ENCODE measurements at places on chromosomes 16 and 17.
A peak's percentile ranks its signal among the peaks of the same experiment; 100 is the strongest.

DNA sequence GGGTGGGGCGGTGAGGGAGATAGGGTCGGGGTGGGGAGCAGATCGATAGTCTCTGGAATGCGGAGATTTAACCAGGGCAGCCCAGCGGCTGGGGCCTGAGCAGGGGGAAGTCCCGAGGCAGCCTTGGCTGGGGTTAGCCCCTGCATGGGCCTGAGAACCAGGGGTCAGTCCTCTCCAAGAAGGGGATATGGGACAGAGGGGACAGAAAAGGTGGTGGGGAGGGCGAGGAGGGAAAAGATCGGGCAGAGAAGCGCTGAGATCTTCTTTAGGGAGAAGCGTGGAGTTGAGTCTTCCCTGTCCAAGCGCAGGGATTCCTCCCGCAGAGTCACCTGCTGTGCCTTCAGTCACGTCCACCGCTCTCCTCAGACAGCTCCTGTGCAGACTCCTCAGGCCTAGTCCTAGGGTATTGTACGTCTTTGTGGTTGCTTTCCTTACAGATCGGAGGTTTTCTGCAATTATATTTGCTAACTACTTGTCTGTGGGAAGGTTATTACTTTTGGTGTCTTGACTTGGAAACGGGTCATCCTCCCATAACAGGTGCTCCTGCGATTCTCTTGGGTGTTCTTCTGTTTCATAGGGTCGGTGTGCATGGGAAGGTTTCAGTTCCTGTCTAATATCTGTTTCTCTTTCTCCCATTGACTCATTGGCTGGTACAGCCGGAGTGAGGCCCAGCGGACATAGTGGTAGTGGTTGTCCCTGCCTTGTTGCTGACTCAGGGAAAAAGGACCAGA is 952 bp downstream of the CD300A start:
- DNase-seq = no peak

DNA sequence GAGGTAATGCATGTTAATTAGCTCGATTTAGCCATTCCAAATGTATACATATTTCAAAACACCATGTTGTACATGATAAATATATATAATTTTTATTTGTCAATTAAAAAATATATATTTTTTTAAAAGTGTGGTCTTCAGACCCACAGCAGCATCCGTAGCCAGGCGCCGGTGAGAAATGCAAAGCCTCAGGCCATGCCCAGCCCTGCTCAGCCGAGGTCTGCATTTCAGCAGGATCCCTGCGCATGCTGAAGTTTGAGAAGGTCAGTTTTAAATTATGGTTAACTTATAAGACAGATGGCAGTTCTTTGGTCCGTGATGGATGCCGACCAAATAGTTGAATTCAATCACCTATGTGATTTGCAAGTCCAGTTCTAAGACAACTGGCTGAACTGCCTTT is 28.0 kb upstream of the TBX2 start:
- no peak for DNase-seq

GRCh38 chr17:44086364-44087311 is 16.1 kb downstream of the G6PC3 start:
- DNase-seq = no peak

GRCh38 chr17:3960764-3961163 is 3.5 kb downstream of the ATP2A3 start:
- peak; percentile 58 for DNase-seq

- DNase-seq = no peak
Measured at GRCh38 chr17:43683928-43684653, 22.4 kb upstream of the MEOX1 start.

DNA sequence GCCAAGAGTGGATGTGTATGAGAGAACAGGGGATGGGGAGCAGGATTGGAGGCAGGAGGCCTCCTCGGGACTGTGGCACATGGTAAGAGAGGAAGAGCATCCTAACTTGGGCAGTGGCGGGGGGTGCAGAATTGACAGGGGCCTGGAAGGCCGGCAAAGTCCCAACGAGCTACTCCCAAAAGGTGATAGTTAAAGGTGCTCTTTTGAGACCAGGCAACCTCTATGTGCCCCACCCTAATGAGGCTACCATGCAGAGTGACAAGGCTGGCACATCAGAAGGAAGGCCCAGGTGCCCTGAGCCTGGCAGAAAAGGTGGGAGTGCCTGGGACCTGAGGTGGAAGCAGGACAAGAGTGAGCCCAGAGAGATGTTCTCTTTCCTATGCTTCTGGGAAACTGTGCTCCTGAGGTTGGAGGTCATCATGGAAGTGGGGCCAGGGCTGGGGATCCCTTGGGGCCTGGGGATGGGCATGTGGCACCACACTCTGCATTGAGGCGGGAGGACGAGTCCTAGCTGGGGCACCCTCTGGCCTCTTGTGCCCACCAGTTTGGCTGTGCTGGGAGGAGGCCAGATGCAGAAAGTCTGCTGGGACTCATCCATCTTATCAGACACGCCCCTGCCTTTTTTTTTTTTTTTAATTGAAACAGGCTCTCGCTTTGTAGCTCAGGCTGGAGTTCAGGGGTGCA is 5.9 kb downstream of the RAB11FIP4 start:
- no peak for DNase-seq

DNA sequence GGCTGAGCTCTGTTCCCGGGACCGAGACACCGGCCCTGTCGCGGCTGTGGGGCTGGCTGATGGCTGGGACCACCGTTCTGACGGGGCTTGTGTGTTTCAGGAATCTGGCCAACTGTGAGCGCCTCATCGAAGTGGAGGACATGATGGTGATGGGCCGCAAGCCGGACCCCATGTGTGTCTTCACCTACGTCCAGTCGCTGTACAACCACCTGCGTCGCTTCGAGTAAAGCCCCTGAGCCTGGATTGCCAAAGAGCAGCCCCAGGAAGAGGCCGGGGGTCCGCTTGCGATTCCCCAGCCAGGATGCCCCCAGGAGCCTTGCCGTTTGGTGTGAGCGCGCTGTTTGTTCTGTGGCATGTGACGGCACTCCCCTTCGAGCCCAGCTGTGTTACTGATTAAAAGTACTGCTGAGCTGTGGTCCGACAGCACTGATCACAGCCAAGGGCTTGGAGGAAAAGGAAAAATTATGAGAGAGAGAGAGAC is 23.0 kb downstream of the SMTNL2 start:
- no peak for DNase-seq

- DNase-seq = no peak
Measured at GRCh38 chr16:82892324-82892723, 265.6 kb downstream of the CDH13 start.

DNA sequence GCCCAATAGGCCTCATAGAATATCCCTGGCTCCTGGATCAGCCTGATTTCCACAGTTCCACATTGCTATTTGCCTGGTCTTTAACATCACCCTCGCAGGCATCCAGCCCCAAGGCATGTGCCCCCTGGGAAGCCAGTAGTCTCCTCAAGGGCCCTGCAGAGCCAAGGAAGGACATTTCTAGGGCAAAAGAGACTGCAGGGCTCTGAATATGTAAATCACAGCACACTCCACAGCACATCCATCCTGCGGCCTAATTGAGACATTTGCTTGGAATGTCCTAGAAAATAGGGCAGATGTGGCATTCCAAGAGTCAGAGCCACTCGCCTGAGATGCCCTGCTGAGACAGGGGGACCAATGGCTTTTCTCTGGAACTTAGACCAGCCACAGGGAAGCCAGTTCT is 11.4 kb upstream of the C16orf78 start:
- no peak for DNase-seq

DNA sequence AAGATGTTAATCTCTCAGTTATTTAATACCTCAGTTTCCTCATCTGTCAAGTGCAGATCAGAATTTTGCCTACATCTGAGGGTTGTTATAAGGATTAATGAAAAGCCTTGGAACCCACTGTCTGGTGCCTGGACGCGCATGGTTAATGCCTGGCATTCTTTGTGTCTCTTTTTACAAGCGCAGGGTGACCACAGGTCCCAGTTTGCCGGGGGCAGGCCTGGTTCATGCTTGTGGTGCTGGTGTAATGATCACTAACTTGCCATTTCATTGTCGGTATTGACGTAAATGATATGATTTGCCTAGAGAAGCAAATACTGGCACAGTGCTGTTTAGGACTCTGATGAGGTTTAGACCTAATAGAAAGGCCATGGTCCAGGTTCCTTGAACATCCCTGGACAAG is 23.1 kb downstream of the MRC2 start:
- DNase-seq = no peak

DNA sequence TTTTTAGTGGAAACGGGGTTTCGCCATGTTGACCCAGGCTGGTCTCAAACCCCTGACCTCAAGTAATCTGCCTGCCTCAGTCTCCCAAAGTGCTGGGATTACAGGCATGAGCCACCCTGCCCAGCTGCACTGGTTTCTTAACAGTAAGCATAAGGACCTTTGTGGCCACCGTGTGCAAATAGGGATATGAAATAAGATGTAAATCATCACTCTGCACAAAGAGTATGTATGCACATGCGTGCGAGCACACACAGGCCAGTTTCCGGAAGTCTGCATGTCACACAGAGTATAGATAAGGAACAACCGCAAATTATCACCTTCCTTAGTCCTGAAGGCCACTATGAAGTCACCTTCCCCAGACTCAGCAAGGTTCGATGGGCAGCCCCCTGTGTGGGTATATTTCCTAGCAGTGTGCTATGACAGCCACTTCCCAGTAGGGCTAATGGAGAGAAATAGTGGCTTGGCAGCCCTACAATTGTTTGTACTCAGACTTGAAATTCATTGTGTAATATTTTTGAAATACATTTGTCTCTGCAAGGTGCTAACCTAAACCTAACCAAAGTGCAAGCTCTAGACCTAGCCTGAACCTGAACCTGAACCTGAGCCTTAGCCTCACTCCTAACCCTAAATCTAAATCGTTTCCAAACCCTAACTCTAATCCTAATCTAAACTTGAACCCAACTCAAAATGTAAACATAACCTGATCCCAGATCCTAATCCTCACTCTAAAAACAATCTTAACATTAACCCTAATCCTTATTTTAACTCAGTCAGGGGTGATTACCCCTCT is 48.4 kb upstream of the SKAP1 start:
- no peak for DNase-seq

DNA sequence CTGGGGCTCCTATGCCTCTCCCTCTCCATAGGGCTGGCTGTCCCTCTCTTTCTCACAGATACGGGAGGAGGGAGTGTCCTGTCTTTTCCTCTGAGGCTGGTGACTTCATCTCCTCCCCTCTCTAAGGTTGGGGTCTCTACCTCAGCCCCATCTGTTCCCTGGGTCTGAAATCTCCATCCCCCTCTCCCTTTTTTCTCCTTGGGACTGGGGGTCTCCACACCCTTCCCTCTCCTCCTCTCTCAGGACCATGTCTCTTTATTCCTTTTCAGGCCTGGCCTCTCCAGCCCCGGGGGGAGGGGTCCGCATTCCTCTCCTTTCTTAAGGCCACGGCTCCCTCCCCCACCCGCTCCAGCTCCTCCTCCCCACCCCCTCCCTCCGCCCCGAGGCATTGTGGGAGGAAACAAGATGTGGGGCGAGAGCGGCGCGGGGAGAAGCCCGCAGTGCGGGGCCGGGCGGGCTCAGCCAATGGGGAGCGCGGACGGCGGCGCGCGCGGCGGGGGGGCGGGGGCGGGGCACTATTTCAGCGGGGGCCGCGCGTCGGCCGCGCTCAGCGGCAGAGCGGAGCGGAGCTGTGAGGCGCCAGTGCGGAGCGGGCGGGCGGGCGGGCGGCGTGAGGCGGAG is at the start of gene DYNLL2:
Gene DYNLL2 (plus strand): TSS at position 550 of the 621 bp plus-strand sequence. CDS start 3,672 bp downstream, outside the sequence.
- DNase-seq = peak; percentile 67

DNA sequence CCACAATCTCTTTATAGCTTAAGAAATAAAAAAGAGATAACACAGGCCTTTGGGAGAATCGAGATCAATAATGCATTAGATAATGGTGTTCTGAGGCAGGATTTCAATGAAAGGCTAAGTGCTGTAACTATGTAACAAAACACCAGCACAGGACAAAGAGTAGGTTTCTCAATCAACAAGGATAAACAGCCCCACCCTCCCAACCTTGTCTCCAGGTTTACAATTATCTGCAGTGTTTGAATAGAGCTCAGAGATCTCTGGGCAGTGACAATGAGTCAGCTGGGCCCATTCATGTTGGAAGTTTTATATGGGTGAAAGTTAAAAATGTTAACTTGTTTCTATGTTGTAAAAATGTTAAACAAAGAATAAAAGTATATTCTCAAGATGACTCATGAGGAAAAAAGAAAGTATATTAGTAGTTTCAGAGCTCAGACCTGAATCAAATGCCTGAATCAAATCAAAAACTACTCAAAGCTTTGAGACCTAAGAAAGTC is 17.0 kb upstream of the KRT20 start:
- DNase-seq = no peak

DNA sequence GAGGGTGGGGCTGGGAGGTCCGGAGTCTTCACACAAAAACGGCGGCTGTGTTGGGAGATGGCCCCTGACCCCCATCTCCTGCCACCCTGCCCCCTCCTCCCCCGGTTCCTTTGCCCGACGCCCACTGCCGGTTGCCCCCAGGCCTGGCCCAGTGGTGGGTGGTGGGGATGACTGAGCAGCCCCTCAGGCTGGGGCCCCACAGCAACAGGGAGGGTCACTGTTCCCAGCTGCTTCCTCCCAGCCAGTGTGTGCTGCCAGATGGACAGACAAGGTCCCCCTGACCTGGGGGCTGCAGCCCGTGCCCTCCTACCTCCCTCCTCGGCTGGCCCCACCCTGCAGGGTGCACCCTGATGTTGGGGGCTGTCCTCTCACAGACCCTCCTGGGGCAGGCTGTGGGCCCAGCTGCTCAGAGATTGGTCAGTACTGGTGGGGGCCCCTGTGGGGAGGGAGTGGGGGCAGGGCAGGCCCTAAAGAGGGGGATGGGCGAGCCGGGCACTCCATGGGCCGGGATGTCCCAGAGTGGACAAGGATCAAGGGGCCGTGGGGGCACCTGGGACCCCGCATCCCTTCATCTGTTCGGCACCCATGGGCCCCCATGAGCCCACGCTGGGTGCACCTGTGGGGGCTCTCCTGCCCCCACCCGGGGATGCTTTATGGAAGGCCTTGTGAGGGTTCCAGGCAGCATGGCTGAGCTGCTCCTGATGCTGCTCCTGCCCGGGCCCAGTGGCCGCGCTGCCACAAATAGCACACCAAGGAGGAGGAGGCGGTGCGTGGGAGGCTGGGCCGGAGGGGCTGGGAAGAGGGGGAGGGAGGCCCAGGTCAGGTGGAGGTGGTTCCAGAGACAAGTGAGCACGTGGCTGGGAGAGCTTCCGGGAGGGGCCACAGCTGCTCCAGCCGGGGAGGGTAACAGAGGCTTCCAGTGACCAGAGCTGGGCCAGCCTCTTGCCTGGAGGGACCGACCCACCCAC is 5.1 kb downstream of the C1QTNF8 start:
- peak; percentile 20 for DNase-seq

DNA sequence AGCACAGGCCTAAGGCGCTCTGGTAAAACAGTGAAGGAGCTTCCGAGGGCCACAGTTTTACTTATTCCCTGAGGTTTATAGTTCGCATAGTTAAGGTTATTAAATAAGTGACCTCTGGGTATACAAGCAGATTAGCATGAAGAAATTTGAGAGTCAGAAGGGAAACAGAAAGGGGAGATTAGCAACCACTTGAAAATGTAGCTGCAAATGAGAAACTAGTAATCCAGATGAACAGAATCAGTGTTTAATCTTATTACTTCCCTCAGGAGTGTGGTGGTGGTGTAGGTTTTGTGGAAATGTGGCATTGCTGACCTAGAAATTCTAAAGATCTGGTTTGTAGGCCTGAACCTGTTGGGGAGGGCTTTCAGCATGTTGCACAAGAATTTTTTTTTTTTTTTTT is 130.4 kb downstream of the CCDC182 start:
- no peak for DNase-seq
